Suppressor macrophage (primary cell): ENCODE measurements at places on chromosomes 2 and 18.

GRCh38 chr2:23903034-23903433, 23.9 kb downstream of the ATAD2B start:
- no peak for DNase-seq

- no peak for DNase-seq
These were observed 76.3 kb downstream of the ACTR3 start for GRCh38 chr2:113966171-113966570.

DNA sequence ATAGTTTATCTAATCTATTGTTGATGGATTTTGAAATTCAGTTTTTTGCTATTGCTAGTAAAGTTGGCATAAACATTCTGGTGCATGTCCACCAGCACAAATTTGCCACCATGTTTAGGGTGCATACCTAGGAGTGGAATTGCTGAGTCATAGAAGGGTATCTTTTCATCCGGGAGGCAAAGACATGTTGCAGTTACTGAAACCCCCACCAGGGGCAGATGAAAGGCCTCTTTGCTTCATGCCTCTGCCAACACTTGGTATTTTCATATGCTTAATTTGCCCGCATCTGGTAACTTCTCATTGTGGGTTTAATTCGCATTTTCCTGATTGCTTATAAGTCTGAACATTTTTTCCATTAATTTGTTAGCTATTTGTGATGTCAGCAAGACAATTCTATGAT, 8.2 kb downstream of the DCC start:
- no peak for DNase-seq

GRCh38 chr2:211957799-211958198, 580.8 kb downstream of the ERBB4 start:
- no peak for DNase-seq

DNA sequence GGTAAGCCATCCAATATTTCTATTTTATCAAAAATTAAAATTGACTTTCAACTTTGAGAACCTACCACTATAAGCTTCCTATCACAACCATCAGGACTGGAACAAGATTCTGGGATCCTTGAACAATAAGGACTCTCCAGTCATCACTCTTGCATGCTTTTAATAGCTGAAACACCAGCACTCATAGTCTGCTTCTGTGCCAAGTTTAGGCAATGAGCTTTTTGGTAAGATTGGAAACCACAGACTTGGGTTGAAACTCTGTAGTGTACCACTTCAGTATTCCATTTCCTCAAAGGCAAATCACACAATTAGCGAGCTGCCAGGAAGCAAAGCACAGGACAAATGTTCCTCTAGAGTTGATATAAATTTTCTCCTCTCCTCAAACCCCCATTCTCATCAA, 1065.8 kb upstream of the SLC39A10 start:
- no peak for DNase-seq

- DNase-seq: no peak
These were observed 44.5 kb downstream of the METTL8 start for GRCh38 chr2:171389325-171389724.

DNA sequence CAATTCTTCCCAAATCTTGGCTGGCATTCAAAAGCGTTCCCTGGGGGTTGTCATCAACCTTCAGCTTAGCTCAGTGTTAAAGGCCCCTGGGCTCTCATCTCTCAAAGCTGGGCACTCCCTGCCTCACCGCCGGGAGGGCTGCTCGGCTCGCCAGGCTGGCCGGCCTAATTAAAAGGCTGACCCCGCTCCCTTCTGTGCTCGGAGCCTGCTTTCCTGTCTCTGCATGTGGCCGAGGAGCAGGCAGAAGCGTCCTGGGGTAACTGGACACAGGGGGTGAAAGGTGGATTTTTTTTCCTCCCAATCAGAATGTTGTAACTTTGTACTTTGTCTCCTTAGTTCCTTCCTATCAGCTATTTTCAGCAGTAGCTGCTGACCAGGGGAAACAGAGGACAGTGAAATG, 231.1 kb downstream of the GBX2 start:
- no peak for DNase-seq

GRCh38 chr18:35426786-35427185, 49.6 kb upstream of the ZNF396 start:
- DNase-seq: no peak

DNA sequence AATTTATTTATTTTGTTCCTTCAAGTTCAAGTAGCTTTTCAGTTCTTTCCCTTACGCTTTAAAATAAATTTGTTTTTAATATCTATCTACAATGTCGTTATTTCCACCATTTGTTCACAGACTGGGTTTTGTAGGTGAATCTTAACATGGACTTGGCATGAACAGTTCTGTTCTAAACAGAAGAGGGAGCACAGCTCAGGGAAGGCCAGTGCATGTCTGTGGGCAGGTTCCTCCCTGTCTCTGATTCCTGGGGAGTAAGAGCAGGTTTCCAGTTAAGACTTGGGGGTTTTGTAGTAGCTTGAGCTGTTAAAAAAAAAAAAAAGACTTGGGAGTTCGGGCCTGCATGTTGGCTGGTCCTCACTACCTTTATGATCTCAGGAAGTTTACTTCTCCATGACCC, 11.1 kb downstream of the TTL start:
- DNase-seq: no peak

DNA sequence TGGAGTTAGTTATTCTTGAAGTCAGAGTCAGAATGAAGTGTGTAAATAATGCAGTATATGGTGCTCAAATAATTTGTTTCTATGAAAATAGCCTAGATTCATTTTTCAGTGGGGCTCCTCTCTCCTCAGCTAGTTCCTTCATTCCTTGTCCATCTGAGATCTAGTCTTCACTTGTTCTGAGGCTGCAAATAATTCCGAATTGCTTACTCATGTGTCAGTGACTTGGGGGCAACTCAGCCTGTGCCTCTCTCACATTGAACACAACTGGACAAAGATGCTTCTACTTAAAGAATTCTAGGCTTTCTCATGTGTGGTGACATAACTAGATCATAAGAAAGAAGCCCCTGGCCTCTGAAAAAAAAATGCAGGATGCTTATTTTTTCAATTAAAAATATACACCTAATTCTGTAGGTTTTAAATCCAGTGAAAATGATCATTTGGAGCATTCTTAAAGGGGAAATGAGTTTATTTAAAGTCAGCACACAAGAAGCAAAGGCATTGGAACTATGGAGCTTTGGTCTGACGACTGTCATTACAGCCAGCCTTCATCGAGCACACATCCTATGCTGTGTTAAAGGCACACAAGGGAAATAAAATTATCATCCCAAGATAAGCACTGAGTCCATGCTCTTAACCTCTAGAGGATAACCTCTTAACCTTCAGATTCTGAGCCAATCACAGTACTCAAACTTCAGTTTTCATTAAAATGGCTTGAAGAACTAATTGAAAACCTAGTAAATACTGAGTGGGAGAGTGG, 24.8 kb upstream of the SCN7A start:
- no peak for DNase-seq

- DNase-seq: no peak
These were observed 68.0 kb upstream of the SMAD7 start for GRCh38 chr18:49018554-49019445.
